CD4-positive, alpha-beta T cell treated with Interleukin-15 for 4 hours (primary cell): ENCODE measurements at places on chromosomes 3 and 15.

- DNase-seq: no peak
Observed at GRCh38 chr15:62579842-62580241, 414.8 kb upstream of the C2CD4B start.

DNA sequence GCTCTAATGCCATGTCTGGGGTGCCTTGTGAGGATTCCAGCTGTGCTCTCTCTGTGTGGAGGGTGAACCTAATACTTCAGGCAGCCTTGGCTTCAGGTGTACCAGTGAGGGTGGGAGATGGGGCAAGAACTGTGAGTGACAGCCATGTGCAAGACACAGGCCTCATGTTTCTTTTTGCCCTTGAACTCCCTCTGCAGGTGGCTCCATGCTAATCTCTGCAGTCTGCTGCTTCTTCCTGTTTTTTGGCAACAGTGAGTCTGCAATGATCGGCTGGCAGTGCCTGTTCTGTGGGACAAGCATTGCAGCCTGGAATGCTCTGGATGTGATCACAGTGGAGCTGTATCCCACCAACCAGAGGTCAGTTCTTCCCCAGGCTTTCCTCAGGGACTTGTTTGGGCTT is 189.3 kb downstream of the SV2B start:
- DNase-seq: no peak

GRCh38 chr3:14538451-14539088 is 1.6 kb downstream of the GRIP2 start:
- DNase-seq: no peak

GRCh38 chr15:89770041-89770440 is 6.1 kb upstream of the MESP2 start:
- no peak for DNase-seq

DNA sequence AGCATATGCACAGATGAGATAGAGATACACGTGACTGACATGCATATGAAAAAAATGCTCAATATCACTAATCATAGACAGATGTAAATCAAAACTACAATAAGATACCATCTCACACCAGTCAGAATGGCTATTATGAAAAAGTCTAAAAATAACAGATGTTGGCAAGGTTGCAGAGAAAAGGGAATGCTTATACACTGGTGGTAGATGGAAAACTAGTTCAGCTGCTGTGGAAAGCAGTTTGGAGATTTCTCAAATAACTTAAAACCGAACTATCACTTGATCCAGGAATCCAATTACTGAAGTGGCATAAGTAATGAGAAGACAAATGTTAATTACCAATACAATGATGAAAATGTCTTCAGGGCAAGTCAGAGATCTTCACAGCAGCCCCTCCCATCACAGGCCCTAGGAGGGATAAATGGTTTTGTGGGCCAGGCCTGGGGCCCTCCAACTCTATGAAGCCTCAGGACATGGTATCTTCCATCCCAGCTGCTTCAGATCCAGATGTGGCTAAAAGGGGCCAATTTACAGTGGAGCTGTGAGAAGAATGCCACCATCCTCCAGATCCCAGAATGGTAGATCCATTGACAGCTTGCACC is 71.4 kb upstream of the PLSCR4 start:
- DNase-seq: no peak

- DNase-seq: peak; percentile 3
Observed at GRCh38 chr15:72271895-72272212, 500 bp downstream of the PARP6 start.

GRCh38 chr3:63328365-63328764 is 50.3 kb downstream of the SYNPR start:
- no peak for DNase-seq

DNA sequence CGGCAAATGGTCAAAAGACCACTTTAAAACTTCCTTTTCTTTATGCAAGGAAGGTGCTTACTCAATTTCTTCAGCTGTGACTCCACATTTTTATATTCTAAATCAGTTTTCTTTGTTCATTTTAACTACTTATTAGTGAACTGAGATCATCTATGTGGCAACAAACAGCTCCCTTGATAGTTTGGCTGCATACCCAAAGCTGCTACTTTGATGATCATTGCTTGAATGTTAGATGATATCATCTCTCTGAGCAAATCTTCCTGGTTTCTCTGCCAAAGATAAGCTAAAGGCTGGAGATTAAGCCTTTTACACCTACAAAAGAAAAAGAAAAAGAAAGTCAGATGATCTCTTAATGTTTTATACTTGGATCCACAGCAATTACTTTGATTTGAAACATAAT is 95.5 kb downstream of the DPH6 start:
- no peak for DNase-seq

GRCh38 chr3:182837855-182838454 is 44.7 kb downstream of the ATP11B start:
- DNase-seq: peak; percentile 17

DNA sequence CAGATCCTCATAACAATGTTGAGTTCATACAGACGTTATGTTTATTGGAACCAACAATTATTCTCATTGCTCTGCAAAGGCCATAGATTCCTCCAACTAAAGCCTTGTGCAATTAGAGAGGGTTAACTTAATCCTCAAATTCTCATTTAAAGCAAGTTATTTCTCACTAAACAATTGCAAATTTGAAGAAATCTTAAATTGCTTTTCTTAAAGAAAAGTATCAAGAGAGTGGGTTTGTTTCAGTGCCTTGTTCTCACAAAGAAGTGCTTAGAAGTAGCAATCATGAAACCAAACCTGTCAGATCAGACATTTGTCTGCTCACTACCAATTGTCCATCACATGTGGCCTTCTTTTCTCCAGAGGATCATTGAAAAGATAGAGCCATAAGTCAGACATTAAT is 124.8 kb downstream of the KCNH8 start:
- DNase-seq: no peak

DNA sequence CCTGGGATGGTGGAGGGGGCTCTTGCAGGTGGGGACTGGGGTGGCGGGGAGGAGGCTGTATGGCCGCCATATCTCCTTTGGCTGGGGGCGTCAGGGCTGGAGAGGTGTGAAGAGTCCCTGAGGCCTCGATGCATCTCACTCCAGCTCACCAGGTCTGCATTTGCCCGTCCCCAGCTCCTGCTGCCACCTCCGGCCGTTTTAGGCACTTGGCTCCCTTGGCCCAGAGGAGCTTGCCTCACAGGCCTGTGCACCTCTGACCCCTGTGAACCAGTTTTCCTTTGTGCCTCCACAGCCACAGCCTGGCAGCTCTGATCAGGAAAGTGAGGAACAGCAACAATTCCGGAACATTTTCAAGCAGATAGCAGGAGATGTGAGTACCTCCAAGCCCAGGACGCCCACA is 49.7 kb downstream of the CAPN3 start:
- DNase-seq: no peak

GRCh38 chr3:62248734-62249483 is 124.4 kb downstream of the FEZF2 start:
- no peak for DNase-seq

GRCh38 chr3:59001675-59002074 is 48.1 kb downstream of the CFAP20DC start:
- no peak for DNase-seq

DNA sequence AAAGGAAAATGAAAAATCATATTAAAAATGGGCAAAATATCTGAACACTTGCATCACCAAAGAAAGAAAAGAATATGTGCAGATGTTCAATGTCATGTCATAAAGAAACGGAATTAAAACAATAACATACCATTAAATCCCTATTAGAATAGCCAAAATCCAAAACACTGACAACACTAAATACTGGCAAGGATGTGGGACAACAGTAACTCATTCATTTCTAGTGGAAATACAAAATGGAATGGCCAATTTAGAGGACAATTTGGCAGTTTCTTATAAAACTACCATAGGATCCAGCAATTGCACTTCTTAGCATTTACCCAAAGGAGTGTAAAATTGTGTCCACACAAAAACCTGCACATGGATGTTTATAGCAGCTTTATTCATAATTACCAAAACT is 542.5 kb upstream of the UBE2E2 start:
- no peak for DNase-seq

GRCh38 chr3:143795874-143796273 is 52.4 kb downstream of the SLC9A9 start:
- DNase-seq: no peak

- no peak for DNase-seq
Observed at GRCh38 chr3:27533261-27533607, 49.0 kb upstream of the SLC4A7 start.

DNA sequence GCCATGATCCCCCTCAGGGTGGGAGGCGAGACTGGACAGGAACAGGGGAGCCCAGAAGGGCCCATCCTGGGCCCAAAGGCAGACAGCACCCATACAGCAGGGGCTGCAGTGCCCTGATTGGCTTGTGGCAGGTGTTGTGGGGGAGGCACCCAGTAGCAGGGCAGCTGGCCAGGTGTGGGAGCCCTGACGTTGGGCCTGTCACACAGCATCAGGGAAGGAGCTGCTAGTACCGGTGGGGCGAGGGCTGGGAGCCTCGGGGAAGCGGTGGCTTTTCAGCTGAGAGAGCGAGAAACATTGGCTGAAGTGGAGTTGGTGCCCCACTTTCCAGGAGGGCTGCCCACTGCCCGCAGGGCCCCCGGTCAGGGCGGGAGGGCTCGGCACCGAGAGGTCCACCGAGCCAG is 19.7 kb upstream of the CYP11A1 start:
- no peak for DNase-seq

GRCh38 chr3:23183731-23184130 is 19.4 kb upstream of the UBE2E2 start:
- DNase-seq: no peak

- DNase-seq: no peak
Observed at GRCh38 chr15:72197460-72198355, at the start of gene GRAMD2A. TSS of gene GRAMD2A (minus strand) at chr15:72197787.
